ENCODE measurements at places on chromosomes 11 and 22.
A peak's percentile ranks its signal among the peaks of the same experiment; 100 is the strongest.

GRCh38 chr11:33147559-33147958, 13.7 kb downstream of the CSTF3 start:
- DNase-seq: no peak

DNA sequence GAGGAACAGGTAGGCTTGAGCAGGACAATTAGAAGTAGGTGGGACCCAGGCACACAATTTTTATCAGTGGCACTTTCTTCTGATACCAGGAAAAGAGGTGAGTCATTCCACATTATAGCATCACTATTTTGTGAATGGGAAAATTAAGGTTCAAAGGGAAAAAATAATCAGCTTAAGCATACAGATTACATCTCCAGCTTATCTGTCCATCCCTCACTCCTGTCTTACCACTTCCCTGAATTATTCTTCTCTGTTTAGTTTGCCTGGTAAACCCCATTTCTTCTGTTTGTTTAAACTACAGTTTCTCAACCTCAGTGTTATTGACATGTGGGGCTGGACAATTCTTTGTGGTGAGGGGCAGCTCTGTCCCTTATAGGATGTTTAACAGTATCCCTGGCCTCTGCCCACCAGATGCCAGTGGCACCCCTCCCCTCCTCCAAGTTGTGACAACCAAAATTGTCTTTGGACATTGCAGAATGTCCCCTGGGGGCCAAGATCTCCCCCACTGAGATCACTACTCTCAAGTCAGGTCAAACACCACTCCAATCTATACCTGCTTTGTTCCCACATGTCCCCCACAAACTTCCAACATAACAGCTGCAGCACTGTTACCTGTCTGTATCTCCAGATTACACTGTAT, 8.5 kb upstream of the XBP1 start:
- no peak for DNase-seq

- DNase-seq: no peak
These were observed 13.3 kb upstream of the NRIP3 start for GRCh38 chr11:9016916-9017642.

GRCh38 chr22:49398115-49398514, 429.6 kb downstream of the BRD1 start:
- no peak for DNase-seq

GRCh38 chr11:73344191-73344607, 32.0 kb upstream of the RELT start:
- DNase-seq: no peak

GRCh38 chr11:93564895-93565294, 21.7 kb upstream of the SMCO4 start:
- no peak for DNase-seq

DNA sequence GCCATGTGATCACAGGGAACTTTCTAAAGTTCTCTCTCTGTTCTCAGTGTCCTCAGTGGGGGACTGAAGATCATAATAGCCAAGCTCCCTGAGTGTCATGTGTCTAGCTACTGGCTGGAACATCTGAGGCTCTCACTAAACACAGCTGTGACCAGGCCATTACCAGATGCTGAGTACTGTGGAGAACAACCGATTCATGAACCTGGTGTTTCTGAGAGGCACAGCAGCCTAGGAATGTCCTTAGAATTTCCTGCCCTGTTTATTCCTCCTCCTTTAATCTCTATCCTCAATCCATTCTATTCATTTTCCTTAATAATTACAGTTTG, 93.0 kb downstream of the ME3 start:
- DNase-seq: no peak

DNA sequence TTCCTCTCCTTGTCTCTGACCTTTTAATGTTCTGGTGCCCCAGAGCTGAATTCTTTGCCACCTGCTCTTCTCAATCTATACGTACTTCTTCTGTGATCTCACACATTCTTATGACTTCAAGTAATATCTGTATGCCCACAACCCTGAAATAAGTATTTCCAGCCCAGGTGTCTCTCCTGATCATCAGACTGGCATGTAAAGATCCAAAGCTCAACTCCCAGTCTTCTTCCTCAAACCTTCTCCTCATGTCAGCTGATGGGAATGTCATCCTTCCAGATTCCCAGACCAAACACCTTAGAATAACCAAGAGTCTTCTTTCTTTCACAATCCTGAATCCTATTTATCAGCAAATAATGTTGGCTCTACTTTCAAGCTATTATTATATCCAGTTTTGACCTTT, 9.3 kb downstream of the MS4A3 start:
- no peak for DNase-seq

DNA sequence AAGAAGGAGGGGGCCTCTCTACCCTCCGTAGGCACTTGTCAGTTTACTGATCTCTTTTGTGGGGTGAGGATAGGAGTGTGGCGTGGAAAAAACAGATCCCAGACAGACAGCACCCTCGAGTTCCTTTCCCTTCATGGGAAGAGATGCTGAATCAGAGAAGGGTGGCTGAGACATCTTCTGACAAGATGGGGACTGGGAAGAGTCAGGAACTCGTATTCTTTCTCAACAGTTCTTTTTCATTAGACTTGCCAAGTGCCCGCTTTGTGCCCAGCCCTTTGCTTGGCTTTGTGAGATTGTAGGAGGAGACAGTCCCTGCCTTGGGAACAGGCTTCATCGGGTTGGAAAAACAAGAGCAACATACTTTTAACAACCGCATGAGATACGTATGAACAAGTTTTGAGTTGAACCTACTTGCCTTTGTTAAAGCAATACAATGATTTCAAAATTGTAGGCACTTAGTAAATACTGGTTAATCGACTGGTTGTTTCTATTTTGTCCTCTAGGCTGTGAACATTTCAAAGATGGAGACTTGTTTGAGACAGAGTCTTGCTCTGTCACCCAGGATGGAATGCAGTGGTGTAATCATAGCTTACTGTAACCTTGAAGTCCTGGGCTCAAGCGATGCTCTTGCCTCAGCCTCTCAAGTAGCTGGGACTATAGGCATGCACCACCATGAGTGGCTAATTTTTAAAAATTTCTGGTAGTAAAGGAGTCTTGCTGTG, 1.1 kb downstream of the RRM1 start:
- no peak for DNase-seq

GRCh38 chr11:82858133-82858532, 42.1 kb downstream of the PRCP start:
- no peak for DNase-seq

DNA sequence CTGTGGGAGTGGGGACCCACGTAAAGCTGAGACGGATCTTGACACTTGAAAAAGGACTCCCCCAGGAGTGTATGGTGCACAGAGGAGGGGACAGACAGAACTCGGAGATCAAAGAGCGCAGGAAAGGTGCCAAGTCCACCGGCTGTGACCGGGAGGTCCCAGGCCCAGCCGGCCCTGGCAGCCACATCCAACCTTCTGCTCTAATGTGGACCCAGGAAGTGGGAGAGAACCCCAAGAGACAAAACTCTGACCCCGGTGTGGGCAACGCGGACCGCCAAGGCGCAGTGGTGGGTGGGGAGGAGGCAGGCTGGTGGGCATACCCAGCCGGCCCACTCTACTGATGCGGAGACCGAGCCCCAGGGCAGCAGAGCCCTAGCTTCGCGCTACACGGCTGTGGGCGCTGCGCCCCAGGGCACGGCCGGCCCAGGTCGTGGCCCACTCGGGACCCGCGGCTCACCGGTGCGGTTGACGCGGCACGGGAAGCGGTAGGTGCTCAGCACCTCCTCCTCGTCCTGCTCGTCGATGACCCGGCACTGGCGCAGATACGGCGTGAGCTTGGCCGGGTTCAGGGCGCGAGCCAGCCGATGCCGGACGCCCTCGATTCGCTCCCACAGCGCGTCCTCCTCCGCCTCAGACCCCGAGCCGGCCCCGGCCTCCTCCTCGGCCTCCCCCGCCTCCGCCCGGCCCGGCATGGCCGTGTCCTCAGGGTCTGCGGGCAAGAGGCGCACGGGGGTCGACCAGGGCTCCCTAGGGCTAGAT, 527 bp downstream of the CARD10 start:
- no peak for DNase-seq

GRCh38 chr22:43477966-43478365, 66.2 kb downstream of the MPPED1 start:
- no peak for DNase-seq

- DNase-seq: no peak
These were observed 5.9 kb downstream of the NCAM1 start for GRCh38 chr11:112967082-112967481.

DNA sequence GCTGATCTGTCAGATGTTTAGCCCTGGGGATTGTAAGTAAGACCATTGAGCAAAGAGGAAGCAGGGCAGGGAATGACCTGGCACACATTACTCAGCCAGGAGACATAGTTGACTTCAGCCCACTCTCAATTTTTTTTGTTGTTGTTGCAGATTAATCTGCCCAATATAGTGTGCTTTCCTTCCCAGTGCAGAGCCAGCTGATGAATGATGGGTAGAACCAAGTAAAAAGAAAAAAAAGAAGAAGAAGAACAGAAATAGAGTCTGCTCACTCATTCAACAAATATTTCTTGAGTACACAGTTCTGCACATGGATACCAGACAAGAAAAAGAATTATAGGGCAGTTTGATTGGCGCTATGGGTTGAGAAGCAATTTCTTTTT, 292.7 kb downstream of the ETS1 start:
- no peak for DNase-seq

DNA sequence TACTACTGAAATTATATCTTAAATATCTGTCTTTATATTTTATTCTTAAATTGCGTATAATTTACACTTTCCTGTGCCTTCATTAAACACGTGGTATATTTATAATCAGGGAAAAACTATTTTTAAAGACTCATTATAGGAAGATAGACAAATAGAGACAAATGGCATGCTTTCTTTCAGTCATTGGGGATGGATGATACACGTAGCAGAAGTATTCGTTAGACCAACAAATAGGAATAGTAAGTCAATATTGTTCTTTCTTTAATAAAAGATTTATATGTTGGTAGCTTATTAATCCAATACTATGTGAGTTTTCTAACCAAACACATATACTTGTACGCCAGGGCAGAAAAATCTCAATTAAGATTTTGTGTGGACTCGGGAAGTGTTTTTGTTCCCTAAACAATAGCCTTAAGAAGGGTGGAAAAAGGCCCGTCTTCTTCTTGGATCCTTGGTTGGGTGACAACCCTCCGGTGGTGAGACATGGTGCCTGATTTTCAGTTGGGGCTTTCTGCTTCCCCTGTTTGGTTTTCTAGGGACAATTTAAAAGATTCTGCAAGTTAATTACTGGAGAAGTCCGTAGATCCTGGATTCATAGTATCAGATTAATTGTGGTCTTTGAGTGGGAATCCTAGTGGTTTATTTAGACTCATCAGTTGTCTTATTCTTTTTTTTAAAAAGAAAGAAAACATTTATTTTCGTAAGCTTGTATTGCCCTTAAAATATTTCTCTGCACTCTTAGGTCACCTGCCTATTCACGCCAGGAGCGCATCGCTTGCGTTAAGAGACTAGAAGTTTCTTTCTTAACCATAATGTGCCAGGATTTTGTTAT, 83.5 kb upstream of the WNT7B start:
- DNase-seq: no peak

- DNase-seq: no peak
These were observed 1.6 kb downstream of the THY1 start for GRCh38 chr11:119421351-119421750.

DNA sequence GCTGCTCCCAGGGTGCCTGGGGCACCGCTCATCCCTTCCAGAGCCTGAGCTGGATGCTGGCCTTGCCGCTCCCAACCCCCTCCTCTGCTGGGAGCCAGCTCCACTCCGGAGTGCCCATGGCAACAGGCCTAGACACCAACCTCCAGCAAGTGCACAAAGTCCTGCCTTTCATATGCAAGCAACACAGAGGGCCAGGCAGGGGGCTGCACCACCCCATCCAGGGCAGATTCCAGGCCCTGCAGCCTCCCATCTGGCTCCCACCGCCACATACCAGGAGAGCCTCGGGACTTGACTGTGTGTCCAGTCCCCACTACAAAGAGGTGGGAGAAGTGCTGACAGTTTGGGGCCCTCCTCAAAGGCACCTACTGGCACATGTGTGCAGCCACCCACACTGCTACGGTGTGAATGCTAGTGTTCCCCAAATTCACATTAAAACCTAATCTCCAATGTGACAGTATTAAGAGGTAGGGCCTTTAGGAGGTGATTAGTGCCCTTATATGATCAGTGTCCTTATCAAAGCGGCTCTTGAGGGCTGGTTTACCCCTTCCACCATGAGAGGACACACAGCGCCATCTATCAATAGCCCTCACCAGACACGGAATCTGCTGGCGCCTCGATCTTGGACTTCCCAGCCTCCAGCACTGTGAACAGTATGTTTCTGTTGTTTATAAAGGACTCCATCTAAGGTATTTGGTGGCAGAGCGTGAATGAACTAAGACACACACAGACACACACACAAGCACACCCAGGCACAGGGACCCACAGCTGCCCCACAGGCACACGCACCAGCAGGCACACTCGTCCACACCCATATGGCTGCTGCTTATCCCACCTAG, 16.2 kb downstream of the ARVCF start:
- DNase-seq: no peak

DNA sequence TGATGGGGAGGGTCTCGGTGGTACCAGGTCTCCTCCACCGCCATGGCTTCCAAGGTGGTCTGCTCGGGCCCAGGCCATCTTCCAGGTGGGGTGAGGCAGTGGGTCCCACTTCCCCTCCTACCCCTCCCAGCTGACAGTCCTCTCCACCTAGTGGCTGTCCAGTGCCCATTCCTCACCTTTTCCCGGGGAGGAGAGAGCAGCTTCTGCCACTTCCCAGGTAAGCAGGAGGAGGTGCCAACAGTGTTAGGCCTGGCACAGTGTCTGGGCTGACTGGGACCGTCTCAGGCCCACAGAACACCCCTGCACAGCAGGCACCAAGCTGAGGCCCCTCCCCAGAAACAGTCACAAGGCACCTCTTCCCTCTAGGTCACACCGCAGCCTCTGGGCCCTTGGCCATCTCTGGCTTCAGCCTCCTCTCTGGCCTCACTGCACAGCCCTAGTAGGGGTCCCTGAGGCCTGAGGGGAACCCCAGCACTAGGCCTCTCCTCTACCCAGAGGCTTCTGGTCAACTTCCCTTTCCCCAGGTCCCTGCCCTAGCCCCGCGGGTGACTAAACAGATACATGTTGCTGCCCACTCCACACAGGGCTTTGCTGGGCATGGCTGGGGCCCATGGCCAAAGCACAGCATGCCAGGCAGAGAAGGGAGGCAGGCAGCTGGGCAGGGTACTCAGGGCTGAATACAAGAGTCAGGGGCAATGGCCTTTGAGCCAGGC, 2.3 kb upstream of the ANKRD13D start:
- no peak for DNase-seq

- DNase-seq: no peak
These were observed 54.4 kb downstream of the IGLL5 start for GRCh38 chr22:22941831-22942510.

GRCh38 chr11:69711822-69712801, 8.3 kb upstream of the FGF19 start:
- peak; percentile 33 for DNase-seq

GRCh38 chr11:10606536-10607208, 38.2 kb upstream of the LYVE1 start:
- DNase-seq: no peak
